ENCODE measurements at places on chromosomes 12 and 14. TPM values are rescaled to one million over a fixed set of nuclear protein-coding genes. Genes with fewer than 3 reads are reported as not detected.

GARIN6 gene
- not detected for total RNA-seq

GALNT9 gene
- total RNA-seq, result not detected

RFLNA gene
- total RNA-seq, result 0.97 TPM

SRRM4 gene
- 0.10 TPM for total RNA-seq

GRCh38 chr12:92055877-92056276 is 89.8 kb downstream of the BTG1 start:
- no peak for DNase-seq

DNA sequence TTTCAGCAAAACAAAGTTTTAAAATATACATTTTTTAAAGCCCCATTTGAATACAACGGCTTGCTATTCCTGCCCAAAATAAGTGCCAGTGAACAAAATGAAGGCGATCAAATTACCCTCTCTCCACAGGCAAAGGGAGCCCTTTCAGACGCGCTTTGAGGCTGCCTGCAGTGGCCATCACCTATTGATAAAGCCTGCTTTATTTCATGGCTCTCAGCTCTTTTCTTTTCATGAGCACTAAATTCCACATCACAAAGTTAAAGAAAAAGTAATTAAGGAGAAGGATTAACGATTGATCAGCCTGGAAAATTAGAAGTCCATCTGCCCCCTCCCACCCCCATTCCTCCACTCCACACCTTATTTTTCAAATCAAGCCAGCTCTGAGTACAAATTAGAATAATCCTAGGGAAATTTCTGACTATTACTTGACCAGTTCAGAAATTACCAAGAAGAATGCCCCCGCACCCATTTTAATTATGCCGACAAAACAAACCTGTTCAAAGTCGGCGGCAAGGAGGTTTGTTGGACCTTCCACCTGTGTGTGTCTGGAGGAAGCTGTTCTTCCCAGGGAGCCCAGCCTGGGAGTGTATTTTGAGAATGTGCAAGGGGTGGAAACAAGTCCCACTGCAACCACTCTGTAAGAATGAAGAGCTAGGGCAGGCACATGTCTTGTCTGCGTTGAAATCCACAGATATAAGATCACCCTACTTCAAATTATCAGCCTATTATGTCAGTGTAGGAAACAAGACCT is 64.2 kb upstream of the RIC8B start:
- no peak for DNase-seq

- no peak for DNase-seq
These were observed 602.9 kb downstream of the DIO2 start for GRCh38 chr14:79608446-79608845.

GRCh38 chr12:6792522-6793201 is 3.3 kb downstream of the CD4 start:
- DNase-seq, result no peak

DNA sequence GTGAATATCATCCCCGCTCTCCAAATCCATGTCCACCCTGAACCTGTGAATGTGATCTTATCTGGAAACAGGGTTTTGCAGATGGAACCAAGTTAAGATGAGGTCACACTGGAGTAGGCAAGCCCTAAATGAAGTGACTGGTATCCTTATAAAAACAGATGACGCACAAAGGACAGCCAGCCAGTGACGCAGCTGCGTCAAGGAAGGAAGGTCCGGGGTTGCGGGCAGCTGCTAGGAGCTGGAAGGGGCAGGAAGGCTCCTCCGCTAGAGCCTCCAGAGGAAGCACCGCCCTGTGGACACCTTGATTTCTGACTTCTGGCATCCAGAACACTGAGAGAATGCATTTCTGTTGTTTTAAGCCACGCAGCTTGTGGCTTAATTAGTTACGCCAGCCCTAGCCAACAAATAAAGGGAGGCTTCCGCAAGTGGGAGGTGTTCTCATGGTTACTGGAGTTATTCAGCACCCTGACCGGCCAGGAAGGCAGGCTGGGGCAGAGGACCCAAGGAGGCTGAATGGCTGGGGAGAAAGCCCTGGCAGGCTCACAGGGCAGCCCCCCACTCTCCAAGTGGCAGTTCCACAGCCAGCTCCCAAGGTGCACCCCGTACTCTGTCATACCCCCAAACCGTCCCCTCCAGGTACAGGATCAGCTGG is 127.6 kb upstream of the NCOR2 start:
- no peak for DNase-seq

DNA sequence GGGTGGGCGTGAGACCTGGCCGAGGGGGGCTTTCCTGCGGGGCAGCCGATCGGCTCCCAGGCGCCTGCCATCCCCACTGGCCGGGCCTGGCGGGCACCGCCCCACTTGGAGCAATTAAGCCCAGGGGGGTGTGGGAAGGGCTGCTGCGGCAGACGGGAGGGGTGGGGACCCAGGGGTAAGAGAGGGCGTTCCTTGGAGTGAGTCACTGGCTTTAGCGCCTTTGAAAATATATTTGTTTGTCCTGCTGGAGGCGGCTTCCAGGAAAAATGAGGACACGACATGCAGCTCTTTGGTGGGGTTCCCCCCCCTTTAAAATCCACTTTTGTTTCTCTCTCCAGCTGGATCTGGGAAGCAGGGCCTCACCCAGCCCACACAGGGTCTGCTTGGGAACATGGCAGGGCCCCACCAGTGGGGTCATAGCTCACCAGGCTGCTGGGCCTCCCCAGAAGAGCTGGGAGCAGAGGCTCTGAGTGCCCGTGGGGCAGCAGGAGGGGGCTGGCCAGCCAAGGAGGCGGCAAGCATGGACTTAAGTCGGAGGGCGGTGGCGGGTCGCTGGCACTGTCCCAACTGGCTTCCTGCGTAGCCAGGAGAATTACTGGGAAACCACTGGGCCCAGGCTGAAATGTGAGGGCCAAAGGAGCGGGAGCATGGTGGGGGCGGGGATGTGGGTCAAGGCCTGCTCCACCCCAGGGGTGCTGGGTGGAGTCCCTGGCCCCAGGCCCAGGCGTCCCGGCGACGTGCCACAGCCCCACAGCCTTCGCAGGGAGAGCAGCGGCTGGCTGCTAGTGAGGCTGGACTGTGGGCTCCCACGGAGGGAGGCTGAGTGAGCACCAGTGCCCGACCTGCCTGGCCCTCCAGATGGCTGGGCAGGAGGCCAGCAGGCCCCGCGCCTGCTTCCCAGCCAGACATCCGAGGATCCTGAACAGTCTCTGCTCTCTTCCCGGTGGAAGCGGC is 128.0 kb downstream of the RFLNA start:
- peak; percentile 98 for DNase-seq

GRCh38 chr14:68564191-68564825 is 228.6 kb downstream of the ZFP36L1 start:
- DNase-seq, result no peak

GRCh38 chr12:39490500-39491282 is 47.8 kb upstream of the KIF21A start:
- DNase-seq, result no peak

GRCh38 chr14:71267691-71268090 is 360.4 kb downstream of the PCNX1 start:
- no peak for DNase-seq

DNA sequence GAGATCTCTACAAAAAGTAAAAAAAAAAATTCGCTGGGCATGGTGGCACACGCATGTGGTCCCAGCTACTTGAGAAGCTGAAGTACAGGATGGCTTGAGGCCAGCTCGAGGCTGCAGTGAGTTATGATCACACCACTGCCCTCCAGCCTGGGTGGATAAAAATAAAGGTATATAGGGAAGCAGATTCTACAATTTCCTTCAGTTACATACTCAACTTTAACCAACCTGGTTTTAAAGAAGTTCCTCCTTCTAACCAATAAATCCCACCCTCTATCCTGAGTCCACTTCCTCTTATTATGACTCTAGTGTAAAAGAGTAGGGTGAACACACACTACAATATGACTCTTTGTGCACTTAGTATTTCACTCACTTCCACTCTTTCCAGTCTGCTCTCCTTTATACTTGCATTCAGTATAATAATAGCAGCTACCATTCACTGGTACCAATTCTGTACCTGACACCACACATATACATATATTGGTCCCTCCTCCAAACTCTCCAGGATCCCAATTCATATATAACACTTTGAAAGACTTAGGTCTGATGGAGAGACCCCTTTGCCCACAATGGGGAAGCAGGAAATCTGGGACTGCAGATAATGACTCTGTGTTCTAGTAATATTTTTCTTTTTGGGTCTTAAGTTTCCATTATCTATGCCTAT is 2.3 kb downstream of the ARF3 start:
- no peak for DNase-seq

DNA sequence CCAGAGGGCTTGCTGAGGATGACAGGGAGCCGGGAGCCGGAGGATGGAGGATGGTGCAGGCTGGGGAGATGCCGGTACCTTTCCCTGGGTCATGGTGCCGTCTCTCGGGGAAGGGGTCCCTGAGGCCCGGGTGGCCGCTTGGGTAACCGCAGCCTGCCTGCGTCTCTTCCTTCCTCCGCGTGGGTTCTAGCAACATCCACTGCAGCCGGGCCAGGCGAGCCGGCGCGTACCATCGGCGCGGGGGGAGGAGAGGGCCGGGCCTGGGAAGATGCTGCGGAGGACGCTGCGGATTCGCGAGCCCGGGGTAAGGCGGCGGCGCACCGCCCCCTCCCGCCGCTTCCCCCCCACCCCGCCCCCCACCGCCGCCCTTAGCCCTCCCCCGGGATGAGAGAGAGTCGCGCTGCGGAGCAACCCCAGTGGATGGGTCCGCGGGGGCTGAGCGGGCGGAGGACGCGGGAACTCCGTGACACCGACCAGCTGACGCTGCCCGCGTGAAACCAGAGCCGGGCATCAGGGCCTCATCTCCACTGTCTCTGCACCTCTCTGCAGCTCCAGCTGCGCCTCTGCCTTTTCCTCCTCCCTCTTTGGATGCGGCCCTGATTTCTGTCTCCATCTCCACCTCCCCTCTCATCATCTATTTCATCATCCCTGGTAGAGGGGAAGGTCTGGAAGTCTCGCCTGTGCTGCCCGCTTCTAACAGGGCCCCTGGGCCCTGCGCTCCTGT is at the start of gene FAIM2:
Gene FAIM2, minus strand, starts transcription at position 201 of the 724 bp plus-strand sequence. Its CDS starts 108 bp downstream, at position 93.
- peak; percentile 88 for DNase-seq

- no peak for DNase-seq
These were observed 122.2 kb downstream of the NCOR2 start for GRCh38 chr12:124445121-124445718.
